ENCODE measurements at places on chromosomes 1 and 21.

- no peak for DNase-seq
Observed at GRCh38 chr1:98888869-98889268, 115.8 kb downstream of the PLPPR5 start.

DNA sequence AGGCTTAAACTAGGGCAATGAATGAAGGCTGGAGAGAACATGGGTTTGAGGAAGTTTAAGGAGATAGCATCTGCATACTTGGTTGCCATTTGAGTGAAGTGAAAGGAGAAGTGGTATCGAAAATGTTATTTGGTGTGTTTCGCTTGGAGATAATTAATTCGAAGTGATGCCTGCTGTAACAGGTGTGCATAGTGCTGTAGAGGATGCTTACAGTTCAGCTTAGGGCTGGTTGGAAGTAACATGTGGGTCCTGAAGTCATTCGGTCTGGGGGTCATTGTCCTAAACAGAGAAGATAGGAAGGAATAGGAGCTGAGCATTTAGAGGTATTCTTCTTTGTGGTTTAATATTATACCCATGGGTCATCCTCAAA lies 301 bp upstream of the NUDT17 start:
- no peak for DNase-seq

DNA sequence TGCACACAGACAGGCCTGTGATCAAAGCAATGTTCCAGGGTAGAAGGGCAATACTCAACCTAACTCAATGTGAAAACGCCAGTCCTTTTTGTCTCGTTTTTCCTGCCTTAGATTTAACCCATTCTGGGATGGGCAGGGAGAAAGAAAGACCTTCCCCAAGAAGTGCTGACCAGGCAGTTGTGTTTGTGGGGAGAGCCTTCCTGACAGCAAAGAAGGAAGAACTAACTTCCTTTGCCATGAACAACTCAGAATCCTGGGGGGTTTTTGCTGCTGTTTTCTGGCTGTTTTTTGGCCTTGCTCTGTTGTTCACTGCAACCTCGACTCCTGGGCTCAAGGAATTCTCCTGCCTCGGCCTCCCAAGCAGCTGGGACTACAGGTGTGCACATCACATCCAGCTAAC lies 112.0 kb upstream of the RAB4A start:
- DNase-seq = no peak

DNA sequence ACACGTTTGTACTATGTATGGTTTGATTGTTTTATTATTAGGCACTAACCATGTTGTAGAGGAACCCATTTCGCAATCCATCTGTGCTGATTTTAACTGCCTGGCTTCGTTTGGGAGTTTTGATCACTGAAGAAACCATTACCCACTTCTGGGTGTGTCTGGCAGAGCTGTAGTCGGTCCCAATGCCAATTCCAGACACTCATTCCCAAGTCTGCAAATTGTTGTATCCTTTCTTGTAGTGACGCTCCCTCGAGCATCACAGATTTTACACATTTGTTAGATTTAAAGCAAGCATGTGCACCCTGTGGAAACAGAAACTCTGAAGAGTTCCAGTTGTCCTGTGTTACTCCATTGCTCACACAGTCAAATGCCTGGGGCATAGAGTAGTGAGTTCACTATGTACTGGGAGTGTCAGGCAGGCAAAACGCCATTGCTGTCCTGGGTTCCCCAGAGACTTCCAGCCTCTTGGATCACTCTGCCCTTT lies 31.0 kb upstream of the EFCAB14 start:
- no peak for DNase-seq

All from pulmonary artery endothelial cell (primary cell).